ENCODE measurements at places on chromosomes 5 and 9. TPM values are rescaled to one million over a fixed set of nuclear protein-coding genes. Genes with fewer than 3 reads are reported as not detected.

Gene IFNA2
- total RNA-seq, result not detected

Gene WNK2
- total RNA-seq, result 44.4 TPM

Gene TMEFF1
- 0.29 TPM for total RNA-seq

Gene OBP2B
- total RNA-seq, result not detected

Gene ESM1
- 0.13 TPM for total RNA-seq

Gene RGP1
- 32.3 TPM for total RNA-seq

Gene PRRX2
- 0.27 TPM for total RNA-seq

Gene HMGCS1
- total RNA-seq, result 18.5 TPM

Gene GRXCR2
- total RNA-seq, result not detected

Gene TCOF1
- 24.2 TPM for total RNA-seq

Gene ITK
- 0.30 TPM for total RNA-seq

Gene GNA14
- total RNA-seq, result 0.46 TPM

Gene IGIP
- total RNA-seq, result 7.4 TPM

Gene BRD9
- total RNA-seq, result 28.0 TPM

GRCh38 chr5:166845044-166845443 lies 1446.4 kb upstream of the WWC1 start:
- DNase-seq, result no peak

- no peak for DNase-seq
Observed at GRCh38 chr5:142900927-142901326, 130.8 kb downstream of the ARHGAP26 start.

- no peak for DNase-seq
Observed at GRCh38 chr5:107464416-107464815, 206.3 kb downstream of the EFNA5 start.

GRCh38 chr9:135604437-135605237 lies 34.7 kb downstream of the GLT6D1 start:
- no peak for DNase-seq

GRCh38 chr9:78021697-78022096 lies 9.9 kb downstream of the GNAQ start:
- no peak for DNase-seq

DNA sequence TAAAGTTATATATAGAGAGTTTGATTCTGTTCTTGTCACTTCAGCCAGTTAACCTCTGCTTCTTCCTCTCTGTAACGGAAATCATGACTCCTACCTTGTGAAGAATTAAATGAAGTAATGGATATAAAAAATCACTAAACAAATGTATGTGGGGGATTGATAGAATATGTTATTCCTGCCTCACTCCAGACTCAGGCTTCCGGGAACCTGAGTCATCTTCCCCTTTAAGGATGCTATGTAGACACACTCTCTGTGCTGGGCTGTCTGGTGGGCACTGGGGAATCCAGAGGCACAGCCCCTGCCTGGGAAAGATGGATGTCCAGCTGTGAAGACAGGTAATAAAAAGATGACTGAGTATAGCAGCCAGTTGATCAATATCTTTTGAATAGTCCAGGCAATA lies 77.4 kb downstream of the ZNF618 start:
- no peak for DNase-seq

- no peak for DNase-seq
Observed at GRCh38 chr5:18152671-18153070, 518.4 kb downstream of the TAF11L14 start.

DNA sequence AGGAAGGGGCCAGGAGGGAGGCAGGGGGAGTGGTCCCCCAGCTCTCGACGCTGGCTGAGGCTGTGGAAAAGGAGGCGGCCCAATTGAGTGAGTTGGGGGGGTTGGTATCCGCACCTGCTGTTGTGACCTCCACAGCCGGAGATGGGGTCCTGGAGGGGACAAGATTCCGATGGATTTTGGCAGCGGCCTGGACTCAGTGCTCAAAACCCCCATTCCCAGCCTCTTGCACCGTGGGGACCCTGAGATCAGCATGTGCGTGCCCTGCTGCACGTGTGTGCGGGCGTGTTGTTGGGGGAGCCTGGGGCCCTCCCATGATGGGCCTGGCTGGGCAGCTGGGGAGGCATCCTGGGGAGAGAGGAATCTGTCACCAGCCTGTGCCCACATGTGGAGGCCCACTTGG lies 15.0 kb downstream of the CNTFR start:
- DNase-seq, result no peak

GRCh38 chr9:84512493-84512892 lies 157.0 kb upstream of the NTRK2 start:
- no peak for DNase-seq

- no peak for DNase-seq
Observed at GRCh38 chr9:81893929-81894328, 34.3 kb upstream of the SPATA31D4 start.

DNA sequence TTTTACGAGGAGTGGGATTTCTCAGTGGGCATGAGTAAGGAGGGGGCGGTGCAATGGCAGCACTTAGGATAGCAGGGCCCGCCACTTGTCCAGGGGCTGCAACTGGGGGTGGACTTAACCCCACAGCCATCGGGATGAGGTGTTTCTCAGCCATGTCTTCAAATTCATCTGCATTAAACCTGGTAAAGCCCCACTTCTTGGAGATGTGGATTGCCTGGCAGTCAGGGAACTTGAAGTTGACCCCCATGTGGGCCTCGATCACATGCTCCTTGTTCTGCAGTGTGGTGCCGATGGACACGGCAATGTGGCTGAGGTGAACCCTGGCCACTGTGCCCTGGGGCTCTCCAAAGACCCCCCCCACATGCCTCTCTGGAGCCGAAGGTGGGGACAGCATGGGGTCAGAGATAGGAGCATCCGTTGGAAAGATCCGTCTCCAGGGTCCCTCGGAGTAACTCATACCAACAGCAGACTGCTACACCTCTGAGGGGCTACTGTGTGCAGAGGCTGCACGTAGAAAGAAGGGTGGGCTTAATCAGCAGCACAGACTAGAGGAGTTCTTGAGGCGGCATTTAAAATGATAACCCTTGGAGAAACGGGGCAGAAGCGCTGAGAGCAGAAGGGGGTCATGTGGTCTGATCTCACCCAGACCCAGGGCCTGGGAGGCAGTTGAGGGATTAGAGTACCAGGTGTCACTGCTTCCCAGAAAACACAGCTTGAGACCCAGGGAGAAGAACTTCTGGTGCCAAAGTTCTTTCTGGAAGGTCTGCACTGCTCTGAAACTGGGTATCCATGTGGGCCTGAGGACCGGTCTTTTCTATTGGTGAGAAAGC lies 141.4 kb downstream of the MTX3 start:
- no peak for DNase-seq

- no peak for DNase-seq
Observed at GRCh38 chr5:123535648-123536047, 23.7 kb downstream of the CSNK1G3 start.

- DNase-seq, result no peak
Observed at GRCh38 chr5:171562822-171563221, 143.4 kb downstream of the FGF18 start.

DNA sequence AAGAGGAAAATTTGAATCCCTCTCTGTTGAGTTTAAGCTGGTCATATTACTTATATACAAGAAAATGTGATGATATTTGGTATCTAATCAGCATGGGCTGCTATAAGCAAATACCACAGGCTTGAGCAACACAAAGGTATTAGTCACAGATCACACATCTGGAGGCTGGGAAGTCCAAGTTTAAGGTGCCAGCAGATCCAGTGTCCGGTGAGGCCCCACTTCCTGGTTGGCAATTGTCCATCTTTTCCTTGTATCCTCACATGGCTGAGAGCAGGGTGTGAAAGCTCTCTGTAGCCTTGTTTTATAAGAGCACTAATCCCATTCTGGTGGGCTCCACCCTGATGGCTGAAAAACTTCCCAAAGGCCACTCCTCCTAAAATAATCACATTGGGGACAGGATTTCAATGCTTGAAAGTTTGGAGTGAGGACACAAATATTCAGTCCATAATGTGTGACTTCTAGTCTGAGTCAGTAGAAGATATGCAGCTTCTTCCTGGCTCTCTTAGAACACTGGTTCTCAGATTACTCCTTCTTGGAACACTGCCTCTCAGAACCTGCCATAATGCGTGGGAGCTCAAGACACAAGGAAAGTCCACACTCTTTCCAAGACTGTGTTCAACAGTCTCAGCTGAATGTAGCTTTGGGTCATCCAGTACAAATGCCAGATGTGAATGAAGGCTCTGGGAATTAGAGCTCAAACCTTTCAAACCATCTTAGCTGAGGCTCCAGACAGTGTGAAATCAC lies 124.1 kb downstream of the PRDM9 start:
- no peak for DNase-seq

GRCh38 chr5:146447734-146448380 lies 724 bp downstream of the TCERG1 start:
- DNase-seq, result no peak

DNA sequence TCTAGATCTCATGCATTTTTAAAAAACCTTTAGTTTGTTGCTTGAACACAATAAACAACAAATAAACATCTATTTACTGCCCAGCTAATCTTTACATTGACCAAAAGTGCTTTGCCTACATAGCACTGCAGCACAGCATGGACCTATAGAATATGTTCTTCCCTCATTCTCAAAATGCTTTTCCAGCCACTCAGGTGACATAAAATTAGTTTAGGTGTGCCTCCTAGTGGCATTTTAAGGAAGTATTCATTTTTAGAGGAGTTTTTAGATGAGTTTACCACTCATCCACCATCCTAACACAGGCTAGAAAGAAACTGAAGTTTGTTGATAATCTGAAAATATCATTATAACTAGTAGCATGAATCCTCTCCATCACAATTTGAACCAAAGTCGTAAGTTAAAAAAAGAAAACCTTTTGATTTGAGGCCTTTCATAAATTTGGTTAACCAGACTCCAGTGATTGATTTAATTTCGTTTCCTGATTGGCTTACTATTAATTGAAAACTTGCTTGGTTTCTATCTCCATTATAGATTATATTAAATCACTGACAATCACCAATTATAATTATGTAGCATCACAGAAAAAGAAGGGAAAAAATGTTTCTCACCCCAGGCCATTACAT lies 12.6 kb downstream of the PLGRKT start:
- no peak for DNase-seq

GRCh38 chr9:37988041-37988440 lies 81.0 kb downstream of the SHB start:
- no peak for DNase-seq

DNA sequence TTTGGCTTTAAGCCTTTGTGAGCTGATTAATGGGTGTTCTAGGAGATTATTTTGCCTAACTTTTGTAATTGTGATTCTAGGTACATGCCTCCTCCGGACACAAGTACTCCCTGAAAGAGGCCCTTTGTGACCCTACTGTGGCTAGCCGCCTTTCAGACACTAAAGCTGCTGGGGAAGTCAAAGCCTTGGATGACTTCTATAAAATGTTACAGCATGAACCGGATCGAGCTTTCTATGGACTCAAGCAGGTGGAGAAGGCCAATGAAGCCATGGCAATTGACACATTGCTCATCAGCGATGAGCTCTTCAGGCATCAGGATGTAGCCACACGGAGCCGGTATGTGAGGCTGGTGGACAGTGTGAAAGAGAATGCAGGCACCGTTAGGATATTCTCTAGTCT lies 13.6 kb downstream of the ITGA1 start:
- no peak for DNase-seq

DNA sequence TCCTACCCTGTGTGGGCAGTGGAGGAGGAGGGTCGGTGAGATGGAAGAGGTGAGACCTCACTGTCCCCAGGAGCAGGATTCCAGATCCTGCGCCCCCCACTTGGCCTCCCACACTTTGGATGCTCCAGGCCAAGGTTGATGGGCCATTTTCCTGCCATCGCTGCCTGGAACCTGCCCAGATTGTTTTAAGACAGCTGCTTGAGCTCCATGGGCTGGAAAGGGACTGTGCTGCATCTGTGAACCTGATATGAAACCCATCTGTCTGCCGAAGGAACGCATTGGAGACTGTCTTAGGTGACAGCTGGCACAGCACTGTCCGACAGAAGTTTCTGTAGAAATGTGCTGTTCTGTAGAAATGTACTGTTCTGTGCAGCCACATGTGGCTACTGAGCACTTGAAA lies 72.7 kb upstream of the SLC25A48 start:
- no peak for DNase-seq

GRCh38 chr5:58775701-58776262 lies 192.9 kb downstream of the RAB3C start:
- no peak for DNase-seq

DNA sequence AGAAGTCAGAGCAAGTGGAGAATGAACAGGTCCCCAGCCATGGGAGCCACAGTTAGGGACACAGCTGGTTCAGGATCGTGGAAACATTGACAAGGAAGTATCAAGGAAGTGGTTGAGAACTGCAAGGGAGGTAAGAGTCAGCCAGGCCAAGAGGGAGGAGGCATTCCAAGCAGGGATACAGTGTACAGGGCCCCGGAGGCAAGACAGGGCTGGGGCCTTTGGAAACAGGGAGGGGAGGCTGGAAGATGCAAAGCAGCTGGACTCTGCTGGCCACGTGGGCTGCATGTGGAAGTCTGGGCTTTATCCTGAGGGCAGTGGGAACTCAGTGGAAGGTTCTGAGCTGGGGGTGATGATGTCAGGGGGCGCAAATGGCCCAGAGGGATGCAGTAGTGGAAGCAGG lies 14.2 kb downstream of the CCDC180 start:
- DNase-seq, result no peak

DNA sequence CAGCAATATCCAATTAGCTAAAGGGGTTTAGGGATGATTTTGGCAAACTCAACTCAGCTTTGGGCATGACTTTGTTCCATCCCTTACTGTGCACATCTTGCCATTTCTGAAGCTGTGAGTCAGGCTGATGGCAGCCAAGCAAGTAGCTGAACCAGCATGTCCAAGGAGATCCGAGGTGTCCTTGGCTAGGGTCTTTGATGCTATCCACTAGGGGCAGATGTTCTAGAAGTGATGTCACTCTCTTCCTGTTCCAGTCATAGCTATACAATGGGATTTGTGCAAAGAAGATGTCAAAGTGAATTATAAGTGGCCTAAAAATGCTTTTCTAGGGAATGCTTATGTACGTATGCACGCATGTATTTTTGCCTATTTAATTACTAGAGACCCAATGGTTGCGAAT lies 160.8 kb upstream of the PAPPA start:
- DNase-seq, result no peak

DNA sequence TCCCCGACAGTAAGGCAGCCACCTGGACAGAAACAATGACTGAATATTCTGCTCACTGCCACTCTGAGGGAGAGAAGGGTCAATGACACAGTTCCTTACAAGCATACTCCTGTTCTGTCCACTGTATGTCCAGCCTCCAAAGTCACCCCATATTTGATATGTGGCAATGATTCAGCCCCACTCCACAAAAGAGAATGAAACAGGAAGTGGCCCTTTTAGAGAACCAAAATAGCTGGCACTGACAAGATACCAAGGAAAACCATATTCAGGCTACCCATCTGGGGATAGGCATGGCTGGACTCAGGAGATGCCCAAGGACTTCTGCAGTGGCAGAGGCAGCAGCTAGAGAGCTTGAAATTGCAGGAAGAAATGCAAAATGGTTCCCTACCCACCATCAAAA lies 12.8 kb upstream of the GFRA3 start:
- DNase-seq, result no peak
